ENCODE measurements at places on chromosomes 2 and 18.

DNA sequence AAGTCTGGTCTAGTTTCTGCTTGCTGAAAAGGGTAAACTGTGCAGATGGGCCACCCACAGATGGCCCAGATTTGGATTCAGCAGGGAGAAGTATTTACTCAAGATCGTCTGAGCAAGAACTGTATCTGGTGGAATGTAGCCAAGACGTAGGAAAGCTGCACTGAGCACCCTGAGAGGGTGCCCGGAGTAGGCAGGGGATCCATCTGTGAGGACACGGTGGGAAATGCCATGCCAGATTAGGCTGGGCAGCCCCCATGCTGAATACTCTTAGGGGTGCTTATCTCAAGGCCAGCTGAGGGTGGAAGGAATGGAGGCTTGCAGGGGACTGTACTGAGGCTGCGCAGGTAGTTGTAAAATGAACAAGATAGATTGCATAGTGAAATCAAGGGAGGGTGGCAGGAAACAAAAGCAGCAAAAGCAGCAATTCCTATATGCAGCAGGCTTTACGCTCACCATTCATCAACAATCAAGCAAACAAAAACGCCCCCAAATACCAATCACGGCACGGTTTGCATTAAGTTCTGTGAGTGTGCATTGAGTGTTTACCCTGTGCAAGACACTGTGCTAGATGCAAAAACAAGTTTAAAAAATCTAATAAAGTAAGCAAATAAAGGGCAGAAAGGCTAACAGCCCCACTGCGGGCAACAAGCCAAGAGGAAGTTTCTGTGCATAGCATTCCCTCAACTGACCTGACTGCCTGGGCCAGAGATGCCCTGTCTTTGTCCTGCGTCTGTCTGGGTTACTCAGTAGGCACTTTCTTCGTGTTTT, 32.2 kb upstream of the LPIN2 start:
- no peak for DNase-seq

- no peak for DNase-seq
Observed at GRCh38 chr2:240463866-240464481, 28.5 kb downstream of the GPC1 start.

- DNase-seq = no peak
Observed at GRCh38 chr2:124151691-124152090, 126.6 kb downstream of the CNTNAP5 start.

GRCh38 chr18:76149284-76149683, 345.8 kb downstream of the ZNF516 start:
- DNase-seq = no peak

GRCh38 chr2:127185093-127185492, 35.0 kb downstream of the CYP27C1 start:
- DNase-seq = no peak

DNA sequence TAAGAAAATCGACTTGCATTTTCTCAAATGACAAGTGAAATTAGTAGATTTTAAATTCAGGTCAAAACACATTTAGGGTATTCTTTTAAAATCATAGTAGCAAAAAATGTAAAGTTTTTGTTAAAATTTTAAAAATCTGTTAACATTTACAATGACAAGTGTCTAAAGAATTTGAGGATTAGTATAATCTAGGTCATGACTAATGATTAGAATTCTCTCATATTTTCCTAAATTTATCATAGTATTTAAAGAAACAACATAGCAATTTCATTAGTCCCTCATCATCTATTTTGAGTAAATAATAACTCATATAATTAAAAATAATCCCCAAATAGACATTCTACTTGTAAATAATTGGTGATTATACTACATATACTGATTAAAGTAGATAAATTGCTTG, 23.6 kb downstream of the THUMPD2 start:
- DNase-seq = no peak

DNA sequence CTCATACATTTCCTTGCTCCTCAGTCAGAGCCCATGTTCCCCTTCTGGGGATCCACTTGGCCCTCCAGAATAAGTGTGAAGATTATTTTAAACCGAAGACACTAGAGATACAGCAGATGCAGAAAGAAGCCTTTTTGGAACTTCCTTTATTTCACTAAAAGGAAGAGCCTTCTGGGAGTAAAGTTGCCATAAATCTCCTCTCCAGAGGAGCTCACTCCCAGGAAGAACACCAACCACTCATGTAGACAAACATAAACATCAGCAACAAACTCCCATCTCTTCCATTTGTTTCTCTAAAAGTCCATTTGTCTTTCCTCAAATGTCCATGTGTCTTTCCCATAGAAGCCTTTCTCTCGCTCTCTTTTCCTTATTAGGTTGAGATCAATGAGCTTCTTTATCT, 62.4 kb upstream of the MSH6 start:
- DNase-seq = no peak

DNA sequence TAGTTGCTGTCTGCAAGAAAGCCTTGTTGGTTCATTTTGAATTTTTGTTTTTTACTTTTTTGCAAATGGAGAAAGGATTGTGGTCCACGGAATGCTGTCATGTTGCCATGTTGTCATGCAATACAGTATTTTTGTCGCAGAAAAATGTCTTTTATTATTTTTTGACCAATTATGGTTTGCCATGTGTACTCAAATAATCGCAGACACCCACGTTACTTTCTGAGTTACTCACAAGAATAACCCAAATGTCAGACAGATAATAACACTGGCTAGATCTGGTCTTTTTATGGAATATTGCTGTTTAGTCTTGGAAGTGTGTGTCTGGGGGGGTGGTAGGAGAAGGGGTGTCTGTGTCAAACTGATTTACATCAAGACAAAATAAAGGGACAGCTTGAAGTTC, 188.9 kb downstream of the LTBP1 start:
- no peak for DNase-seq

DNA sequence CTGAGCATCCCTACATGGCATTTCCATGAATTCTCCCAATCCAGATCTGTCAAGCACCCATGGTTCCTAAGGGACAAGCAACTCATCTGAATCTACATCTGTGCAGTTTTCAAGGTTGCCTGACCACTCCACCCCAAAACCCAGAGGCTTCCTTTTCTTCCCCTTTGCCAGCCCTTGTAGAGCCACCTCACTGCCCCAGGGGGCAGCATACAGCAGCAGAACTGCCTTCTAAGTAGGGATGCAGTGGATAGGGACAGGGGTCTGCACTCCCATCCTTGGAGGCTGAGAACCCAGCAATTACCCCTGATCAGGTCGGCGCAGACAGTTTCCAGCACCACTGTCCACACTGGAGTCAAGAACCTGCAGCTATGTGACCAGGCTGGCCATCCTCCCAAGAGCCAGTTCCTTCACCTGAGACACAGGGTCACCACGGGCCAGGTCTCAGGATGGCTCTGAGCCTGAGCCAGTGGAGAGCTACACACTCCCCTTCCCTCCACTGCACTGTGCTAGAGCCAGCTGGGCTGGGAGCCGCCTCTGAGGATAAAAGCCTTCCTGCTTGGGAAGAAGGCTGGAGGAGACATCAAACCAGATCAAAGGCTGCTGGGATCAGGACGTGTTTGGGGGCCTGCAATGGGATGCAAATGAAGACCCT, 283.1 kb downstream of the CELF4 start:
- DNase-seq = no peak

DNA sequence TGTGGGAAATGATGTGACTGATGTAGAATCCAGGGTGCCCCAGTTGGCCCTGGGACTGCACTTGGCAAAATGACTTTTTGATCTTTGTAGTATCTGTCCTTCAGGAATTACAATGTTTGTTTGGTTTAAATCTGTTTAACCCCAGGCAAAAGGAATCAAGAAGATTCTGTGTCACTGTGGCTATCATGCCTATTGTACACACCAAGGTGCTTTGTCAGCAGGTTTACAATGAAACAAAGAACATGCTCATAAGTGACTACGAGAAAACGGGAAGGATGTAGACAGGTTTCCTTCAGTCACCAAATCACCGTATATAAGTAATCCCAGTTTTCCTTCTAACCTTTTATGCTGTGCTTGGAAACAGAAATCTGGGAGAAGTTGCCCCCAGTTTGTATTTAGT, 109.5 kb downstream of the RTN4 start:
- no peak for DNase-seq

DNA sequence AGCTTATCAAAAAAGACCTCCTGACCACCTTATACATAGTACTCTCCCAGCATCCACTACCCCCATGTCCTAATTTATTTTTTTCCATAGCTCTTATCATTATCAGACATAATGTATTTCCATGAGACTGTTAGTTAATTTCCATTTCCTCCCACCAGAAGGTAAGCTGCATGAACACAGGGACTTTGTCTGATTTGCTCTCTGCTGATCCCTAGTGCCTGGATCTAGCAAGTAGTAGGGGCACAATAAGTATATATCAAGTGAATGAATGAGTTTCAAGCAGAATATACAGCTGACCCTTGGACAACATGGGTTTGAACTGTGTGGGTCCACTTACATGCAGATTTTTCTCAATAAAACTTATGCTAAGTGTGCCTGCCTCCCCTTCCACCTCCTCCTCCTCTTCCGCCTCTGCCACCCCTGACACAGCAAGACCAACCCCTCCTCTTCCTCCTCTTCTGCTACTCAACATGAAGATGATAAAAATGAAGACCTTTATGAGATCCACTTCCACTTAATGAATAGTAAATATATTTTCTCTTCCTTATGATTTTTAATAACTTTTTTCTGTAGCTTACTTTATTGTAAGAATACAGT, 53.8 kb downstream of the CTAGE1 start:
- DNase-seq = no peak

DNA sequence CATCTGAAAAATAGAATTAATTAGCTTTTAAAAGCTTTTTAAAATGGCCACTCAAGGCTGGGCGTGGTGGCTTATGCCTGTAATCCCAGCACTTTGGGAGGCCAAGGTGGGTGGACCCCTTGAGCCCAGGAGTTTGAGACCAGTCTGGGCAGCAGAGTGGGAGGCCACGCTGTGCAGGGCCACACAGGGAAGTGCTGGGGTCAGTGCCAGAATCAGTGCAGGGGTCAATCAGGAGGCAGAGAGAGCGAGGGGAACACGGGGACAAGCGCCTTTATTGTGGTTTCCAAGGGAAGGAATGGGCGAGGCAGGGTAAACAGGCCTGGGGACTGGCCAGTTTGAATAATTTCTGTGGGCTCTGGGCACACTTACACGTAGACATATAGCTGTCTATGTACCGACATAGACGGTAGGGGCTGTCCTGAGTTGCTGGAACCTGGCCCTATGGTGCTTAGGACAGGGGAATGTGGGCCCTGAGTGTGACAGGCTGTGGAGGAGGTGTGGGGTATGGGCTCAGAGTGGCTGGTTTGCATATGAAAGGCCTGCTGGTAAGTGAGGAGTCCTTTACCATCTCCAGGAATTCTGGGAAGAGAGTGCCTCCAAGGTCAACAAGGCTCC, 42.9 kb downstream of the DYSF start:
- DNase-seq = no peak

GRCh38 chr2:98463988-98464771, 19.5 kb downstream of the INPP4A start:
- no peak for DNase-seq

- no peak for DNase-seq
Observed at GRCh38 chr2:94990956-94991355, 34.6 kb upstream of the MAL start.

Measured in 8988T (cell line).